ENCODE measurements at places on chromosomes 1 and 21.

GRCh38 chr1:42815941-42816584 is 859 bp upstream of the ERMAP start:
- DNase-seq: no peak

- DNase-seq: peak; percentile 8
These were observed 114.5 kb downstream of the DSCAM start for GRCh38 chr21:40732253-40733023.

DNA sequence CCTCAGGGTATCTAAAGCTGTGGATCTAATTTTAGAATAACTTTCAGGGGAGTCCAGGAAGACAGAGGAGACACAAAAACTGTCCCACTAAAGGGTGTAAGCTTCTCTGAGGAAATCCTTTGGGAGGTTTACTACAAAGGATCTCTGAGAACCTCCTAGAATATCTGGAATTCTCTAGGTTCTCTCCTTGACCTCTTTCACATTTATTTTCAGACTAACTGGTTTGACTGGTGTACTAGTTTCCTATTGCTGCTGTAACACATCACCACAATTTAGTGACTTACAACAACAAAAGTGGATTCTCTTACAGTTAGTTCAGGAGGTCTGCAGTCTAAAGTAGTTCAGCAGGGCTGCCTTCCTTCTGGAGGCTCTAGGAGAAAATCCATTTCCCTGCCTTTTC is 175.3 kb upstream of the KIAA0040 start:
- DNase-seq: no peak

DNA sequence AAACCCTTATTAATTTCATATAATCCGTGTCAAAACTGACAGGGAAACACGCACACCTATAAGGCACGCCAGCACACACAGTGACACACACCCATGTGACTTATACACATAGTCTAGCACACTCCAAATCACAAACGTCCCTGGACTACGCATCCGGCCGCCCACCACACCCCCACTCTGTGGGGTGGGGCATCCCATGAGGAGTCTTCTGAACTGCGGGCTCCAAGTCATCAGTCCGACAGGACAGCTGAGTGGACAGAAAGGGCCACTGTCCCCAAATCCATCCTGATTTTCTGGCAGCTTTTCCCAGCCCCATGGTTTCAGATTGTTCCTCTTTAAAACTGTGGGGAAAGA is 829 bp downstream of the PEA15 start:
- DNase-seq: no peak

DNA sequence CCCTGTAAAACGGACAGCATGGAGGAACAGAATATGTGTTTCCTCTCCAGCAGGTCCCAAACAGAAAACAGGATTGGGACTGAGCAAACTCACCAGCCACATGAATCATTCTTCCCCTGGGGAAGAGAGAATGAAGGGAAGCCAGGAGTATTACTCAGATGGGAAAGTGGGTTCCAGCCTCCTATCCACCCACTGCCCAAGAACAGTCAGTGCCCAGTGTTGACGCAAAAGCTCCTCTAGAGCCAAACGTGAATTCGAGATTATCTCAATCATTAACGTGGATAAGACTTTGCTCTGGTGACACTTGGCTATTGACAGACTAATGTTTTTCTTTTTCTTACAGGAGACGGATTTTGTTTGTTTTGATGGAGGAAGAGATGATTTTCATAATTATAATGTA is 9.3 kb downstream of the MIA3 start:
- DNase-seq: no peak

DNA sequence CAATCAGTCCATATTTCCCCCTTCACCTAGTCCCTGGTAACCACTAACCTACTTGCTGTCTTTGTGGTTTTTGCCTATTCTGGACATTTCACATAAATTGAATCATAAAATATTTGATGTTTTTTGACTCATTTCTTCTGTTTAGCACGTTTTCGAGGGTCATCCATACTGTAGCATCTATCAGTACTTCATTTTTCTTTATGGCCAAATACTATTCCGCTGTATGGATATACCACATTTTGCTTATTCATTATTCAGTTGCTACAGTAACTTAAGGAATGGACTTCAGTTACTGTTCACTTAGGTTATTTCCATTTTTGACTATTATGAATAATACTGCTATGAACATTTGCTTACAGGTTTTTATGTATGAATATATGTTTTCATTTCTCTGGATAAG is 12.3 kb downstream of the PBX1 start:
- DNase-seq: no peak

DNA sequence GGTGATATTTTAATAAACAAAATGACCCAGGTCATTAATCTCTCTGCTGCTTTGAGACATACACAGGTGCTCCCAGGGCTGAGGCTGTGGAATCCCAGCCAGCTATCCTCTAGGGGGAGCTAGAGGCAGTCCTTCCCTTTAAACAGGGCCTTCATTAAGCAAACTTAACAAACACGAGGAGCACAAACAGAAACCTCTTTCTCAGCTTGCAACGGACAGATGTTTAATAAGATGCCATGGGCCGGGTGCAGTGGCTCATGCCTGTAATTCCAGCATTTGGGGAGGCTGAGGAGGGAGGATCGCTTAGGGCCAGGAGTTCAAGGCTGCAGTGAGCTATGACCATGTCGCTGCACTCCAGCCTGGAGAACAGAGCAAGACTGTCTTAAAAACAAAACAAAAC is 106.7 kb downstream of the HIVEP3 start:
- DNase-seq: peak; percentile 68

DNA sequence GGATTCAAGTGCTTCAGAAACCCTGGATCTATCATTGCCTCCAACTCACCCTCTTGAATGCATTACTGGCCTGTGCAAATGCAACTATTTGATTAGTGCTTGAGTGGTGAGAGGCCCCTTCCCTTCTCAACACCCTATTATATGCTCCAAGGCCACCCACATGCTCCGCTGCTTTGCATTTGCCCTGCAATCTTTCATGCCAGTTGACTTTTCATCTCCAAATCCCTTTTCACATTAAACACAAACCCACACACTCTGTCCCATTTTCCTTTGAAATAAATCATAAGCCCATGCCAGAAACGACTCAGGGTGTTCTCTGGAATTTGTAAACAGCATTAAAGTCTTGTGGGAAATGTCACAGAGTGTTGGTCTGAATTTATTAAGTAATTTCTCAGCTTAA is 78.9 kb upstream of the CTTNBP2NL start:
- DNase-seq: no peak

- no peak for DNase-seq
These were observed 12.0 kb upstream of the TTLL10 start for GRCh38 chr1:1161683-1162079.

DNA sequence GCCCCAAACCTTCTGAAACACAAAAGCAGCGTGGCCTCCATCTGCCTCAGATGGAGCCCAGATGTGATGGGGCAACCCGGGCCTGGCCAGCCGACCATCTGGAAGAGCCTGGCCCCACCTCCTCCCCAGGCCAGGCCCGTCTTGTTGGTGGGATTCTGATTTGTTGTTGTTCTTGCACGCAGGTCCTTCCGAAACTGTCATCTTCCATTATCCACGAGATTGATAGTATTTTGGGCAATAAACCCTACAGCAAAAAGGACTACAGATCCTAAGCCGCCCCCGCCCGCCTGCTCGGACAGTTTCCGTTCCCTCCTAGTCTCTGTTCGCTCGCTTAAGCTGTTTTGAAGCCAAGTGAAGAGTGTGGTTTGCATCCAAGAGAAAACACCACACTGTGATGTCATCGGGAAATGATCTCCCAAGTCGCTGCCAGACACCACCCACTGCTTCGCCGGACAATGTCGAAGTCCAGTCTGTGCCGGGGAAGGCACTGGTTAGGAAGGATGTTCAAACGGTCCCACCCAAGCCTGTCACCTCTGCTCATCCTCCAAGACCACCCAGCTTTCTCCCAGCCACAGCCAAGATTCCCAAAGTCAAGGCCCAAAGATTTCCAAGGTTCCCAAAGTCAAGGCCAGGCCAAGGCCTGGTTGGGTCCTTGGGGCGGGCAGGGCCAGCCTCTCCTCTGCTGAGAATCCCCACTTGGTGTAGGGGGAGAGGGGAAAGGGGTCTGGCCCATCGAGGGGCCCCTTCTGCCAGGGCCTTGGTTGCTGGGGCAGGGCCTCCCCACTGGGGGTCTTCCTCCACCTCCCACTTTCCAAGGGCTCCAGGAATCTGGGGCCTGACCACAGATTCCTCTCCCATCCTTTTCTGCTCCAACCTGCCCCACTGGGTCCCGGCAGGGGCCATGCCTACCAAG is 52.9 kb downstream of the KCNAB2 start:
- no peak for DNase-seq

DNA sequence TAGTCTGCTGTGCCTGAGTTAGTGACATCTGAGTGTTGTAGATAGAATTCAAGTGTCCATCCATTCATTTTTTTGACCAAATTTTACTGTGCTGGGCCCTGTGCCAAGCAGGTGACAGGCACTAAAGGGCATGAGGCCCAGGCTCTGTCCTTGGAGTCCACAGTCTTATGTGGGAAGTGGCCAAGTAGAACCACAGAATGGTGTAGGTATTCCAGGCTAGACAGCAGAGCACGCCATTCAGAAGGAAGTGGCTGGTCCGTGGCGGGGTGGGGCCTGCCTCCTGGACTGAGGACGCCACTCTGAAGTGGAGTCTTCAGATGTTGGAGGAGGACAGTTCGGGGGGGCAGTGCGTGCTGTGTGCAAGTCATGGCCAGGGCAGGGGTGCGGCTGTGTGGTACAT is 68.9 kb upstream of the ACTL8 start:
- DNase-seq: no peak

GRCh38 chr1:10459184-10459583 is 9.4 kb downstream of the CORT start:
- no peak for DNase-seq

DNA sequence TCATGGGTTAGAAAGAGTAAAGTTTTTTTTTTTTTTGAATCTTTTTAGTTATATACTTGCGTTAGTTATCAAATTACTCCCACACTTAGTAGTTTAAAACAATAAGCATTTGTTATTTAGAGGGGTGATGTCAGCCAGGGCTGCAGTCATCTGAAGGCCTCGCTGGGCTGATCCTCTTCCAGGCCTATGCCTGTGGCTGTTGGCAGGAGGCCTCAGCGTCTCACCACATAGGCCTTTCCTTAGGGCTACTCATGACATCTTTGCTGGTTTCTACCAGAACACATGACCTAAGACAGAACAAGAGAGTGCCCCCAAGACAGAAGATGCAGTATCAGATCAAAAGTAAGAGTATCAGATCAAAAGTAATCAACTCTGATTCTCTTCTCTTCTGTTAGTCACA is 167.4 kb downstream of the HHAT start:
- DNase-seq: no peak

DNA sequence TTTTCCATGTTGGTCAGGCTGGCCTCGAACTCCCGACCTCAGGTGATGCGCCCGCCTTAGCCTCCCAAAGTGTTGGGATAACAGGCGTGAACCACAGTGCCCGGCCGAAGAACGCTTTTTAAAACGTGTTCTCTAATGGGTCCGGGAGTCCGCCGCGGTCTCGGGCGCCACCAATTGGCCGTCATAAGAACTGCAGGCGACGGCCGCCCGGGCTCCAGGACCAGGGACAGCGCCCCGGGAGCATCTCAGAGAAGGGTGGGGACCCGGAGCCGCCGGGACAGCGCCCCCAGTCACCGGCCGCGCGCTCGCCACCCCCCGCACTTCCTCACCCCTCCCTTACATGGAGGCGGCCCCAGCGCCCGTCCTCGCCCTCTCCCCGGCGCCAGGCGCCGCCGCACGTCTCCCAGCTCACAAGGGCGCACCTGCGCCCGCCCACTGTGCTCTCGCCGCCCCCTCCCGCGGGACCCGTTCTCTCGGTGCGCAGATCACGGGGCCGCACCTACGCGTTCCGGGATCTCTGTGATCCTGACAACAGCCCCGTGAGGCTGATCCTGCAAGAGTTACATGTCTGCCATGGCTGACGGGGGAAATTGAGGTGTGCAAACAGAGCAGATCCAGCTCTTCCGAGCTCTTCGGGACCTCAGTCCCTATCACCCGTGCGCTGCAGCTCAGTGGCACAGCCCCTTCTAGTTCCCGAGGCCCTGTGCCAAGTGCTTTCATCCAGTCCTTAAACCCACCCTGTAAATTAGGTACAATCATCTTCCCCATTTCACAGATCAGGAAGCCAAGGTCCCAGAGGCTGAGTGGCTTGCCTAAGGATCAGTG is 9.8 kb downstream of the RAP1GAP start:
- peak; percentile 60 for DNase-seq

GRCh38 chr1:95139039-95139438 is 21.9 kb downstream of the TLCD4 start:
- no peak for DNase-seq

DNA sequence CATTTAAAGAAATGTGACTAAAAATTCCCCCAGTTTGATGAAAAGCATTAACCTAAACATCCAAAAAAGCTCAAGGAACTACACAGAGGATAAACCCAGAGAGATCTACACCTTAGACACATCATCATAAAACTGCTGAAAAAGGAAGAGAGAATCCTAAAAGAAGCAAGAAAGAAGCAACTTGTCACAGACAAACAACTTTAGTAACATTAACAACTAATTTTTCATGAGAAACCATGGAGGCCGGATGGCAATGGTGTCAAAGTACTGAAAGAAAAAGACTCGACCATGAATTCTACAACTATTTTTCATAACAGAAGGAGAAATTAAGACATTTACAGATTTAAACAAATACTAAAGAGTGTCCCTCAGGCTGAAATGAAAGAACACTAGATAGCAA is 17.7 kb downstream of the ZNF644 start:
- DNase-seq: no peak

- DNase-seq: no peak
These were observed 677 bp downstream of the AGPAT3 start for GRCh38 chr21:43865540-43866259.

GRCh38 chr1:100866041-100866900 is 28.4 kb downstream of the EXTL2 start:
- peak; percentile 50 for DNase-seq

GRCh38 chr1:27026621-27027574 is 14.2 kb upstream of the TENT5B start:
- DNase-seq: no peak

DNA sequence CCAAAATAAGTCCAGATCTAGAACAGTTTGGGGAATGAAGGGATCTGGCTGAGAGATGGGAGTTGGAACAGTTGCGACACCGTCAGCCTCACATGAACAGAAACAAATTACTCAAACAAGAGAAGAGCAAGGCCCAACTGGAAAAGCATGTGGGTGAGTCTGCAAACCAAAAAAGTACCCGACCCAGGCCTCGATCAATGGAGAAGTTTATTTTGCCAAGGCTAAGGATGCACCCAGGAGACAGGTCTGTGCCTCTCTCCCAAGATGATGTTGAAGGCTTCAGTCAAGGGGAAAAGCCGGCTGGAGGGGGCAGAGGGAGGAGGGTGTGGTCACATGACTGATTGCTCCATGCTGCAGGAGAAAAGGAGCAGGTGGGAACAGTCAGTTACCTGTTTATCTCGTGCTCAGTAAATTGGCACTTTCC is 42.3 kb downstream of the KRTAP10-1 start:
- no peak for DNase-seq

Measured in NCI-H1694 (cell line).